ENCODE measurements at places on chromosomes 3 and 15.

DNA sequence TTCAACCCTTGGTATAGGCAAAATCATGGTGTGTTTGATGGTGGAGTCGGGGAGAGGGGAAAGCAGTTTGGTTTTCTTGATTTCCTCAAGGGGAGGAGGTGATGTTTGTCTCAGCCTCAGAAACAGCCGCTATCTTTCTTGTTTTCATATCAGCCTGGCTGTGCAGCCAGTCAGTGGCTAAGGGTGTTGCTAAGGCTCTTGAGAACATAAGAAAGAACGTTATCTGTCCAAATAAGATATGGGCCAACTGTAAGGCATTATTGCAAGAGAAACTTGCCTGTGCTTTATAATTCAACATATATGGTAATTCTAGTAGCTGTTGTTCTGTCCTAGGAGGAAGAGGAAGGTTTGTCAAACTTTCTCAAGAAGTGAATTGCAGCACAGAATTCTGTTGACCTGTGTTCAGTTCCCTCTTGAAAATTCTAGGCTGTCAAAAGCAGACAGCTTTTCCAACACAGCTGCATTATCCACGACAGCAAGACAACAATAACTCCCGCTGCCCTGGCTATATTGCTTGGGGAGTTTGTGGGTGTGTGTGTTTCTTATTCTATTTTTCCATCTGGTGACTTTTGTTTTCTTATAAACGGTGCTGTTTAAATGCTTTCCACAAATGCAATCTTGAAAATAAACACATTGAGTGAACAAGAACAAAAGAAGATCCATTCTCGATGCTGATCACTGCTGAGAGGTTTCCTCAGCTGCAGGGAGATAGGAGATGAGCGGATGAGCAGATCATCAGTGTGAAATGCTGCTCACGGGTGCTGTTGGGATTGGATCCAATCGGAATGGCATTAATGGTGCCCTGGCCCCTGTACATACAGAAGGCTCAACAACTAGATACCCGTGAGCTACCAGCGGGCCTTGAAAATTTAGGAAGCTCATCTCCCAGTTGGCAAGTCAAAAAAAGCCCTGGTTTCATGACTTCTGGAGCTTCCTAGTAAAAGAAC is 90.8 kb upstream of the TNFAIP8L3 start:
- DNase-seq = no peak

- DNase-seq = no peak
Observed at GRCh38 chr3:112557976-112558375, 3.8 kb downstream of the ATG3 start.

- no peak for DNase-seq
Observed at GRCh38 chr3:115685097-115685496, 61.8 kb downstream of the GAP43 start.

GRCh38 chr15:51576911-51577500 is 45.6 kb downstream of the DMXL2 start:
- DNase-seq = no peak
